ENCODE measurements at places on chromosomes 2 and 18.
A peak's percentile ranks its signal among the peaks of the same experiment; 100 is the strongest.

GRCh38 chr2:139495851-139496250, 715.7 kb upstream of the NXPH2 start:
- DNase-seq: no peak

DNA sequence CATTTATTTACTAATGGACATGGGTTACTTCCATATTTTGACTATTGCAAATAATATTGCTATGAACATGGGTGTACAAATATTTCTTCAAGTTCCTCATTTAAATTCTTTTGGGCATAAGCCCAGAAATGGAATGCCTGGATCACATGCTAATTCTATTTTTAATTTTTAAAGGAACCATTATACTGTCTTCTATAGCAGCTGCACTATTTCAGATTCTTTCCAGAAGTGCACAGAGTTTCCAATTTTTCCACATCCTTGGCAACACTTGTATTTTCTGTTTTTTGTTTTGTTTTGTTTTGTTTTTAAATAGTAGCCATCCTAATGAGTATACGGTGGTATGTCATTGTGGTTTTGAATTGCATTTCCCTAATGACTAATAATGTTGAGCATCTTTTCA, 8.5 kb upstream of the RALBP1 start:
- no peak for DNase-seq

DNA sequence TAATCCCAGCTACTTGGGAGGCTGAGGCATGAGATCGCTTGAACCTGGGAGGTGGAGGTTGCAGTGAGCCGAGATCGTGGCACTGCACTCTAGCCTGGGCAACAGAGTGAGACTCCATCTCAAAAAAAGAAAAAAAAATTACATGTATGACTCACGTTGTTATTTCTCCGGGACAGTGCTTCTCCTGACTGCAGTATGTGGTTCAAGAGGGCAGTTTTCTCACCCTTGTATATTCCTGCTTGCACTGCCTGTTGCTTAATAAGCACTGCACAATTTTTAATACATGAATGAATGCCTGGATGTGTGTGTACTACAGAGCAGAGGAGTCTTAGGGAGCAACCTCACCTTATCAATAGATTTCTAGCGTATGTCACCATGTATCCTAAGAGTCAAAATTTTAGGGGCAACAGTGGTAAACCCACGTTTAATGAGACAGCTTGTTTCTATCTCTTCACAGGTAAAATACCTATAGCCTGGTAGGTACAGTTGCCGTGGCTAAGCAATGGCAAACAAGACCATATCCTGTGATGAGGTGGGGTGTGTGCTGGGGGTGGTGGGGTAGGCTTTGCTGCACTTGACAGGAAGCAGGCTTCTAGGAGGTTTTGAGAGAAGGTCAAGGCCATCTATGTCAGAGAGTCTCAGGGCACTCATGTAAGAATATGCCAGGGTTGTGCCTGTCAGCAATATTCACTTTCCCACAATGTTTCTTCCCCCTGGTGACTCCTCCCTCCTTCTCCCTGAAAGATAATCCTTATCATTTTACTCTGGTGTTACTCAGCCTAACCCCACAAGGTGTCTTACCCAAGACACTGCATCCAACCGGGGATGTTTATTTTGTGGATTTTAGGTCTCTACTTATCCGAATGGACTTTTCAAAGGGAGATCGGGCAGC, 36.9 kb upstream of the MEX3C start:
- no peak for DNase-seq

DNA sequence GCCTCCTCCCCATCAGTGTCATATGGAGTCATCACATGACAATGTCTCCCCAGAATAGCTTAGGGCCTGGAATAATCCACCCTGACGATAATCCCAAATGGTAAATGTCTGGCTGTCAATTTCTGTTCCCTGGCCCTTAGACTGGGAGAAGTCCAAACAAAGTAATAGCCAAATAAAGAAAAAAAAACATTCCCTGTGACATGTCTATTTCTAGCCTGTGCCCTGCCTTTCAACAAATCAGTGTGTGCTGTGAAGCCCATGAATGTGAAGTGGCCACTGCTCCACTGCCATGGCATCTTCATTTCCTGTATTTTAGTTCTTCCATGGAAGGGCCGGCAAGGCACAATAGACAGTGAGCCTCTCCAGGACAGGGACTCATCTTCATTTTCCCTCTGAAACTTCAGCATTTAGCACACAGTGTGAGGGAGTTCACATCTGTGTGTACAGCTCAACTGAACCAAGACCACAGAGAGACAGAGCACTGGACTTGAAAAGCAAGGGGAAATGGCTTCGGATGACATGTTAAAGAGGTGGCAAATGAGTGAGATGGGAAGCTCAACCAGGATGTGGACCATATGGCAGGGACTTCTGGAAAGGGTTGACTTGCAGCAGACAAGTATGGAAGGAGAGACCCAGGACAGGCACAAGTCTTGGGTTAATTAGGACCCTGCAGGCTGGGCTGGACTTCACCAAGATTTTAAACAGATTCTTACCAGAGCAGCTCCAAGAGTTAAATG, 140.0 kb downstream of the ANTXR1 start:
- no peak for DNase-seq

GRCh38 chr2:140639628-140640027, 1491.2 kb downstream of the LRP1B start:
- DNase-seq: no peak

- no peak for DNase-seq
Measured at GRCh38 chr2:27737676-27738348, 33.7 kb upstream of the MRPL33 start.

DNA sequence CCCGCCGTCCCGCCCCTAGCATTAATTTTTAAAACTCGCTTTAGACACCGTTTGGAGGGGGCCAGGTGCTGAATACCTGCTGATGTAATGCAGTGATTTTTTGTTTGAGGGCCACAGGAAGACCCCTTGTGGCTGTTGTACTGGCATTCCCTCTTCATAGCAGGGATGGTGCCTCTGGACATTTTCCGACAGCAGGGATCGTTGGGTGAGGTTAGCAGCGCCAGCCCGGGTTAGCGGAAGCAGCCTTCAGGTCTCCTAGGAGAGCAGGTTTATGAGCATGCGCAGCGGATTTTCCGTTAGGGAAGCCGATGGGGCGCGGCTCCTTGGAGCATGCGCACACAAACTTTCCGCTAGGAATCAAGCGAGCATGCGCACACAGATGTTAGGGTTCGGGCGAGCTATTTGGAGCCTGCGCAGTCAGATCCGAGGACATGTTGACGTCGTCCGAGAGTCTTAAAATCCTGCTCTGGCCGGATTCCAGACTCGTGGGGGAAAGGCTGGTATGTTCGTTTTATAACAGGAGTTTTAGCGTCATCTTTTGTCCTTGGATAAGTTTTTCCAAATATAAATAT, 17.2 kb upstream of the C2orf74 start:
- peak; percentile 95 for DNase-seq

DNA sequence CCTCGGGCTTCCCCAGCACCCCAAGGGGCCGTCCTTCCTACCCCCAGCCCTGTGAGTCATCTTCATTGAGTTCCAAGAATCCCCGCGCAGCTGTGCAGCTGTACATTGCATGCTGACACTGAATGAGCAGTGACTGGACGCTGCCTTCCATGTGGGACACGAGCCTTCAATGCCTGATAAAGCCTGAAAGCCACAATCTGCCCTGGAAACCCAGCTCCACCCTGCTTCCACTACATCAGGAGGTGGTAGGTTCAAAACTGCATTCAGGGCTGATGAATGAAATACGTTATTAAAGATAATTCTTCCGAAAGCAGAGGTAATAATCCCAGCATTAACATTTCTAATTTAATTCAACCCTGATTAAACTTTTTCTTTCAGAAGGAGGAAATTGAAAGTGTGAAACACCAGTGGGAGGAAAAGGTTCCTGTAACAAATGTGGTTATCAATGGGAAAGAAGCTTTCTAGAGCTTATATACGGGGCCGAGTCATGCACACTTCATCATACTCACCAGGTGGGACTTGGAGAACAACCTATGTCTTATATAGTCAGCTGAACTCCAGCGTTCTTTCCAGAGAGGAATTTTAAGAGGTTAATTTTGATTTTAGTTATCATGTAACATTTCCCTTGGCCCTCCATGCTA, 360.1 kb downstream of the LPIN1 start:
- DNase-seq: no peak

DNA sequence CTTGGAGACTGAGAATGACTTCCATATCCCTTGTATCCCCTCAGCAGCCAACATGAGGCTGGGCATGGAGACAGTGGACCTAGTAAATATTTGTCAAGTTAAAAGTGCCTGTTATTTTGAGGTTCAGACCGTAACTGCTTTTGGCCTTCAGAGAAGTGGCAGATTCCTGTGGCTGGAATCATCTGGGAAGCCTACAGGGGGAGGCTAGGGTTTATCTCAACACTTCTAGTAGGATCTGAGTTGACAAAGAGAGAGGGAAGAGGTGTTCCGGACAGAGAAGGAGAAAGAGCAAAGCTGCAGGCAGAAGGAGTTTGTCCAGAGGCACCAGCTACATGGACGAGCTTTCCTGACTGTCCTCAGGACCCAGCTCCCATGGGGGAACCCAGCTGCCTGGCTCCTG, 27.0 kb downstream of the SLC14A2 start:
- DNase-seq: no peak

DNA sequence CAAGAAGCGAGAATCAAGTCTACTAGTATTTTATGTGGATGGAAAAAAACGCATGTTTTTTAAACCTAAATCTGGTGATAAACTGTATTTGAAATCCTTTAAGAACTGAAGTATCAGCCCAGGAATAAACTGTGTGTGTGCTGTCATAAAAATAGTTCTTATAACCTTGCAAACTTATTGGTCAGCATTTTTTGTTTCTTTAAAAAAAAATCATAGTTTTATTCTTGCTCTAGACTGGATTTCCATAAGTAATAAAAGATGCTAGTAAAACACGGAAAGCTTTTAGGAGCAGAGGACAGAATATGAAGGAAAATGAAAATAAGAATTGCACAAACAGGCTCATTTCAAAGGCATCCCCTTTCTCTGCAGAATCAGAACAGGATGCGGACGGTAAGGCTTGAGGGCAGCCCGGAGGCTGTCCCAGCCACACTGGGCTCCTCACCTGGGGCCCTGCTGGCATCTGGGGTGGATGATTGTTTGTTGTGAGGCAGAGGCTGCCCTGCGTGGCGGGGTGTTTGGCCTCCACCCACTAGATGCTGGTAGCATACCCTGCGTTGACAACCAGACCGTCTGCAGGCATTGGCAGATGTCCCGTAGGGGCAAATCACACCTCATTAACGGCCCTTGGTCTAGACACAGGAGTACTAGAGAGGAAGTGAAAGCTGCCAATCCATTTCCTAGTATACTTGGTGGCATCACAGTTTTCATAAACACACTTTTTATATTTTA, 52.5 kb downstream of the MBP start:
- DNase-seq: no peak

- no peak for DNase-seq
Measured at GRCh38 chr2:197097578-197098366, 171.3 kb upstream of the PGAP1 start.

GRCh38 chr2:29576231-29576630, 345.2 kb downstream of the ALK start:
- no peak for DNase-seq

DNA sequence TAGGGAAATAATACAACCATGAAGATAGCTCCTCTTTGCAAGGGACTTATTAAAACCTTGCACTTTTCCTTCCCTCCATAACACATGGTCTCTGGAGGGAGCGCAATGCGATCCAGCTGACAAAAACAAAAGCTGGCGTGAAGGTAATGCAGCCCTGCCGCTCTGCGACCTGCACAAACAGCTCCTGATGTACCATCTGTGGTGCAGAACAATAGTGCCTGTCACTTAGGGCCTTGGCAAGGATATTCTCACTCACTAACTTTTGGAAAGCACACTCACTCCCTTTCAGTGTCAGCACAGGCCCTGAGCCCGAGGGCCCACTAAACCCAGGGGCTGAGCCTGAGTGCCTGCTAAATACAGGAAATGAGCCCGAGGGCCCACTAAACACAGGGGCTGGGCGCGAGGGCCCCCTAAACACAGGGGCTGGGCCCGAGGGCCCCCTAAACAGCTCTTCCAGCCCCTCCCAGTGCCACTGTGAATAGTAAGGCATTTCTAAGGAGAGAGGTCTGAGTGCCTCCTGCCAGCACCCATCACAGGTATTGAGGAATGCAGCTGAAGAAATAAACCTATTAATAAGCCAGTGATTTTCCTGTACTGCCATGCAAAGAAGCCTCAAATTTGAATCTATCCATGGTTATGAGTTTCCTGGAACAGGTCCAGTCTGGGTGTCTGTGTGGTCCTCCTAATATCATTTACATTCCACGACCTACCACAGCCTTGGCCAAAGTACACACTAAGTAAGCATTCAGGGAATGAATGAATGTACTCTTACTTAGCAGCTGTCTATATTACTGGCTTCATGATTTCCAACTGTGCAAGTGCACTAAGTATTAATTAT, 9.3 kb downstream of the L3MBTL4 start:
- no peak for DNase-seq

- no peak for DNase-seq
Measured at GRCh38 chr2:55962915-55963314, 39.3 kb upstream of the EFEMP1 start.

GRCh38 chr2:393711-394696, 106.1 kb upstream of the ALKAL2 start:
- DNase-seq: no peak

DNA sequence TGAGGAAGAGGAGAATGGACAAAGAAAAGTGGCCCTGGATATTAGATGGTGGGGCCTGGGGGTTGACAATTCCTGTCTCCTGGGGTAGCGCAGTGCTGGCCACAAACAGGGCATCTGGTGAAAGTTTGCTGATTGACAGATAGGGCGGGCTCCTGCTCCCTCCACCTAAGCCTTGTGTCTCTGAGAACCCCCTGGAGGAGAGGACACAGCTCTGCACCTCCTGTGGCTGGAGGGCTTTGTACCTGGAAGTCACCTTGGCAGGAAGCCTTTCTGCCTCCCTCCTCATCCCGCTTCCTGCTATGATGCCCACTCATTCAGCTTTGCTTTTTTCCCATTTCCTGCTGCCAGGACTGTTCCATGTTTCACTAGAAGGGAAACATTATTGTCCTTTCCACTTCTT, 72.4 kb downstream of the RHOB start:
- no peak for DNase-seq

DNA sequence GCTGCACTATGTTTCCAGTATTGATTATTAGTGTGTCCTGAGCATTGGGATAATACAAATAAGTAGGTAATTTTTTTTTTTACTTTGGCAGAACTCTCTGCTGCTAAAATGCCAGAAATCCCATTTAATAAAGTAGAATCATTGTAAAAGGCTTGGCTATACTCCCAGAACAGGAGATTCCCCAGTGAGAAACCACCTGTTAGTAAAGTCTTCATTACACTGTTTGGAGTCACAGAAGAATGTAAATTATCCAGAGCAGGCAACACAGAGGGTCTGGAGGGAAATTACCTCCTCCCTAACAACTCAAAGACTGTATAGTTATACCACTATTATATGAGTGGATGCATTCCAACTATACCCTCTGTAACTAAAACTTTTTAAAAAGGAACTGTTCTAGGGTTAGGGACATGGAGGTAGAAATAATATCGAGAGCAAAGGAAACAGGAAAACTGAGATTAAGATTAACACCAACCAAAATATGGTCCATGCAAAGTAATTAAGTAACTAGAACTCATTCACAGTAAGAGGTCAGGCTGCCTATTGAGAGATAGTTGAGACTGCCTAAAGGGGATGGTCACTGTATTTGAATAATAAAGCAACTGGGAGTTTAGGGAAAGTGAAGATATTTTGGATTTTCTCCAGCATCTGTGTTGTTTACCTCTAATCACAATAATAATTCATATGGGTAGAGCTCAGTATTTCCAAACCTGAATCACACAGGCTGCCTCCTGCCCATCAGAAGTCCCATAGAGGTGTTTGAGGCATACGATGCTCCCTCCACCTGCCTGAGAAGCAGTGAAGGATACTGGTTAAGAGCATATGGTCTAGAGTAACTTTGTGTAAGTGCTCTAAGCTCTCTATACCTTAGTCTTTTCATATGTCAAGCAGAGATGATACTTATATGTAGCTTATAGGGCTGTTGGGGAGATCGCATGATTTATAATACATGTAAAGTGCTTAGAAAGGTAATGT, 34.4 kb downstream of the MAP2 start:
- no peak for DNase-seq
